ENCODE measurements at places on chromosomes 5 and 9.

- no peak for DNase-seq
Observed at GRCh38 chr5:145295236-145295835, 539.8 kb downstream of the PRELID2 start.

DNA sequence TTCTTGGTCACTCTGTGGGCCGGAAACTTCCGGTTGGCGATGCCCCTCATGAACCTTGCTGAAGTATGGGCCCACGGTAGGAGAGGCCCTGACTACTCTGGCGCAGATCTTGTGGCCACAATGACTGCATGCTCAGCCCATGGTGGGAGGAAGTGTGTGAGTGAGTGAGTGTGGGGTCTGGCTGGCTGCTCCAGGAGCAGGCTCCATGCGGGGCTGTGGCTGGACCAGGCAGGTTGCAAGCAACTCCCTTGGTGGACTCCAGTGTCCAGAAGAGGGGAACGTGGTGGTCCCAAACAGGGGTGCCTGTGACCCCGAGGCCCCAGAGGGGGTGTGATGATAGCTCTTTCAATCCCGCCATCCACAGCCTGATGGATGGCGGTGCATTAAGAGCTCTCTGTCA, 35.5 kb upstream of the PANK3 start:
- no peak for DNase-seq

- DNase-seq: no peak
Observed at GRCh38 chr5:108884736-108885135, 137.0 kb downstream of the FER start.

DNA sequence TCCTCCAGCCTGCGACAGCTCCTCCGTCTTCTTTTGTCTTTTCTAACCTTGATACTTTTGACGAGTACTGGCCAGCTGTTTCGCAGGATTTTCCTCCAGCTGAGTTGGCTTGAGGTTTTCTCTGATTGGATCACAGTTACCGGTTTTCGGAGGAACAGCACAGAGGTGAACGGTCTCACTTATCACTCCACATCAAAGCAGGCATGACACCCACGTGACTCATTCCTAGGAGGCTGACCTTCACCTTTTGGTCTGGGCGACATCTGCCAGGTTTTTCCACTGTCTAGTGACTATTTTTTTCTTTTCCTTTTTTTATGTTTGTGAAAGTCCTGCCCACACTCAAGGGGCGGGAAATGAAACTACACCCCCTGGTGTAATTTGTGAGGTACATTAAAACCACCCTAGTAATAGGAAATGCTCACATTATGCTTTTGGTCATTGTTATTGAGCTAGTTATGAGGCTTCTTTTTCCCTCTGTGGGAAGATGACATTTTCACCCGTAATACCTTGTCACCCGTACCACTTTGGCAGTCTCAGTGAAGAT, 319.2 kb downstream of the GADD45G start:
- no peak for DNase-seq

DNA sequence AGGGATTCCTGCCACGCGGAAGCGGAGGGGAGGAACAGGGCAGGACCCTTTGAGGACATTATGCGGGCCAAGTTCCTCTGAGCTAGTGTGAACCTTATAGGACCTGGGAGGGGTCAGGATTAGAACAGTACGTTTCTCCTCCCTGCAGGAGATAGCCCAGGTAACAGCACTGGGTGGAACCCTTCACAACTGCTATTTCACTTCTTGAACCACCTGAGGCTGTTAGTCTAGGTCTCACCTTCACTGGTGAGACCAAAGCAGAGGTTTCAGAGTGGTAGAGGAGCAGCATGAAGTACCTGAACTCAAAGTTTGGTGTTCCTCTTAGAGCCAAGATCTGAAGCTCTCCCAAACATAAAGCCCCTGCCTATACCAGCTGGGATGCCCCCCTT, 832 bp downstream of the EIF4EBP3 start:
- DNase-seq: no peak

- peak; percentile 89 for DNase-seq
Observed at GRCh38 chr5:142655339-142656267, 30.3 kb downstream of the FGF1 start.

DNA sequence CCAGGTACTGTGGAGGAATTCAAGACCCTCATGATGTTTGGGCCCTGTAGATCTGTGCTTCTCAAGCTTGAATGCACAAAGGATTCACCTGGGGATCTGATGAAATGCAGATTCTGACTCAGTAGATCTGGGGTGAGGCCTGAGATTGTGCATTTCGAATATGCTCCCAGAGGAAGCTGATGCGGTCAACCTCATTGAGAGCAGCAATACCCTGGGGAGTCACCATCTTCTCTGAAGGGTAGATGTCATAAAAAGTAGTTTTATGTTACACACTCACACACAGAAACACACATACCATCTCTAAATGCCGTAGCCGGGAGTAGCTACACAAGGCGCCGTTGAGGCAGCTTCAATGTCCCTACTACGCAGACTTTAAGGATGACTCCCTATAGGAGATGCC, 55.8 kb upstream of the CPEB4 start:
- DNase-seq: no peak

DNA sequence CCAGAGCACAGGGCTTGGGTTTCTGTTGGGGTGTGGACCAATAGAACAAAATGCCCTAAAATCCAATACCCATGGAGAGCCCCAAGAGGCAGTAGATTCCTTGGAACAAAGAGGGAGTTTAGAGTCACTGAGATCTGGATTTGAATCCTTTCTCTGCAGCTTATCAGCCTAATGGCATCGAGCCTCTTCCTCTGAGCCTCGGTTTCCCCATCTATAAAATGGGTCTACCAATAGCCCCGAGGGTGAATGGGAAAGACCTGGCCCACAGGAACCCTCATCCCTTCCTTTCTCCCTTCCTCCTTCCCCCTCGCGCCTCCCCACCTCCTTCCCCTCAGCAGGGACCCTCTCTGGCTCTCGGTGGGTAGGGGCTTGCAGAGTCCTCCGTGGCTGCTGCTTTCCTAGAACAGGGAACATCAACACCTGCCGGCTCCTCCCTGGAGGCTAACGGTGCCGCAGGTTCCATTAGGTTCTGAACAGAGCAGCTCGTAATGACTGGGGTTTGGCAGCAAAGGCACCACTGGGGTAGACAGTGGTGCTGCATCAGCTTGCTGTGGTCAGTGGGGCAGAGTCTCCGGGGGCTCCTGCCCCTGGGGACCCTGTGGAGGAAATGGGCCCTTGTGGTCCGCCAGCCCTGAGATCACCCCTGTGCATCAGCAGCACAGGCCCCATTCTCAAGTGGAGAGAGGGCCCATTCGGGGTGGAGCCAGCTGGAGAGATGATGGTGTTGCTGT, 40.3 kb downstream of the NEK6 start:
- no peak for DNase-seq

- DNase-seq: no peak
Observed at GRCh38 chr5:26143259-26143658, 895.1 kb downstream of the CDH9 start.

GRCh38 chr5:2021484-2022176, 138.9 kb upstream of the IRX4 start:
- no peak for DNase-seq

- DNase-seq: no peak
Observed at GRCh38 chr5:161278739-161279660, 267.5 kb downstream of the GABRB2 start.

GRCh38 chr9:126320158-126320922, 6.3 kb upstream of the MVB12B start:
- DNase-seq: no peak

DNA sequence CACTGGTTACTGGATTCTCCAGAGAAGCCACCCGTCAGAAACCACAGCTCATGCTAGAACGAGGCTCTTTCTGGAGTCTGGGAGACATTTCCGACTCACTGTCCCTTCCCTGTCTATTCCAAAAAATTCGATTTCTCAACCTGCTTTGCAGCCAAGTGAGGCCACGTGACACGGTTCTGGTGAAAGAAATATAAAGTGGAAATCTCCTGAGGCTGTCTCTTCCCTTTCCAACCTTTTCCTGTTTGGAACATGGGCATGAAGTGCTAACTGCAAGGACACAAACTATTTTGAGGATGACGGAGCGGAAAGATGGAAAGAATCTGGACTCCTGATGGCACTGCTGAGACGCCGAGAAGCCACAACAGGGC, 6.1 kb upstream of the PTGS1 start:
- no peak for DNase-seq

DNA sequence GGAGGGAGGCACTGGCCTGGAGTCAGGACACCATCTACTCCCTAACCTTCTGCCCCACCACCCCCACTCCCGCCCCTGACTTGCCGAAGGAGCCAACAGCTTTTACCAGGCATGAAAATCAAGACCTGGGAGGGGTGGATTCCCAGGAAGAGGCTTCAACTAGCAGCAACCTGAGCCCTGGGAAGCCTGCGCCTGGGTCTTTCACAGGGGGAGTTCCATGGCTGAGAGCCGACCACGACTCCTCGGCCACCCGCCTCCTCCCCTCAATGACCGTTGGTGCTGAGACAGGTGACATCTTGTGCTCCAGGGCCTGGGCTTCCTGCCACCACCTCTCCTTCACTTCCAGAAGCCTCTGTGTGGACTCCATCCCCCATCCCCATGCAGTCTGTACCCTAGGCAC, 37.1 kb downstream of the BARX1 start:
- DNase-seq: no peak

GRCh38 chr9:128505414-128505765, 871 bp downstream of the GLE1 start:
- DNase-seq: no peak

GRCh38 chr9:19498015-19498414, 89.2 kb downstream of the ACER2 start:
- DNase-seq: no peak

GRCh38 chr9:18771011-18771410, 262.0 kb downstream of the SAXO1 start:
- DNase-seq: no peak
